Activated CD4-positive, alpha-beta memory T cell treated with anti-CD3 and anti-CD28 coated beads for 36 hours (primary cell): ENCODE measurements at places on chromosomes 13 and 19. TPM values are rescaled to one million over a fixed set of nuclear protein-coding genes. Genes with fewer than 3 reads are reported as not detected.

DNA sequence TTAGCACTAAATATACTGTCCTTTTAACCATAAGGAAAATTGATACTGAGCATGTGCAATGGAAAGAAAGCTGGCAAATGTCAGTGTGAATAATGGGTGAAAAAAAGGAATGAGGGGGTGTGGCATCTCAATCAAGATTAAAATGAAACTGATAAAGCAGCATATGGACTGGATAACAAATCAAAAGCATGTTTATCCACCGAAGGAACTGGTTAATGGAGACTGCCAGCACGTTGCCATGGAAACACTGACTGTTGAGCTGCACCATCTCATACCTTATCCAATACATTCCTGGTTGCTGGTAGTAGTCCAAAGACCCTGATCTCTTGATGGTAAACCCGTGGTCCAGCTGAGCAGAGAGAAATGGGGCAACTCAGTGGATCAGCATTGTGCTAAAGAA lies 311.4 kb upstream of the MAB21L1 start:
- DNase-seq, result no peak

DNA sequence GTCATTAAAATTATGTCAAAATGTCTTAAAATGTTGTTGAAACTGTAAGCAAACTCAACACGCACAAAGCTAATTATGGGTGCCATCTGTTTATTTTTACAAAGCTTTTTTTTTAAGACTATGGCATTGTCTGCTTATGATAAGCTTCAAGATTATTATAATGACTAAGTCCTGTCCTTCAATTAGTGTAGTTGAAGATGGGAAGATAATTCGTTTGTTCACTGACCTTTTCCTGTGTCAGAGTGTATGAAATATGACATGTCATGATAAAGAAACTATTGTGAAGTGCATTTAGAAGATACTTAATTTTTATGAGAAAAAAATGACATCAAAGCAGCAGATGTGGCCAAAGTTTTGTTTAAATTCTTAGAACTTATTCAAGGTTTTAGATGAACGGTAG lies 211.3 kb downstream of the PCCA start:
- no peak for DNase-seq

- DNase-seq, result no peak
Measured at GRCh38 chr19:22976248-22976647, 26.7 kb downstream of the ZNF728 start.

- DNase-seq, result no peak
Measured at GRCh38 chr19:19752760-19753403, 20.0 kb upstream of the ZNF14 start.

DNA sequence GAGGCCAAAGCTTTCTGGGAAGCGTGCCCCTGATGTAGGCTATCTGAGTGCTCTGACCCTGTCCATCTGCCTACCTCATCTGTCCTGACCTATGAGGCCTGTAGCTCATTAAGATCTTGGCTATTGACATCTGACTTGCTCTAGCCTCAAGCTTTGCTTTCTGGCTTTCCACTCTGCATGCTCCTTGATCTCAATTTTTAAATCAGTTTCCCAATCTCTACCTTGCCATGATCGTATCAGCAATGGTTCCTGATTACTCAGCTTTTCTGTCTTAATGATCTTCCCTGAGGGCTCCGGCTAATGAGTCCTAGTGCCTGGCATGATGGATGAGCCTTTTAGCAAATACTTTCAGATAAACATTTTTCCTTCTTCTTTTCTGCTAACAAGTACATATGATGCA lies 262.0 kb downstream of the NDFIP2 start:
- DNase-seq, result no peak

- no peak for DNase-seq
Measured at GRCh38 chr13:34153428-34154180, 335.7 kb downstream of the RFC3 start.

DNA sequence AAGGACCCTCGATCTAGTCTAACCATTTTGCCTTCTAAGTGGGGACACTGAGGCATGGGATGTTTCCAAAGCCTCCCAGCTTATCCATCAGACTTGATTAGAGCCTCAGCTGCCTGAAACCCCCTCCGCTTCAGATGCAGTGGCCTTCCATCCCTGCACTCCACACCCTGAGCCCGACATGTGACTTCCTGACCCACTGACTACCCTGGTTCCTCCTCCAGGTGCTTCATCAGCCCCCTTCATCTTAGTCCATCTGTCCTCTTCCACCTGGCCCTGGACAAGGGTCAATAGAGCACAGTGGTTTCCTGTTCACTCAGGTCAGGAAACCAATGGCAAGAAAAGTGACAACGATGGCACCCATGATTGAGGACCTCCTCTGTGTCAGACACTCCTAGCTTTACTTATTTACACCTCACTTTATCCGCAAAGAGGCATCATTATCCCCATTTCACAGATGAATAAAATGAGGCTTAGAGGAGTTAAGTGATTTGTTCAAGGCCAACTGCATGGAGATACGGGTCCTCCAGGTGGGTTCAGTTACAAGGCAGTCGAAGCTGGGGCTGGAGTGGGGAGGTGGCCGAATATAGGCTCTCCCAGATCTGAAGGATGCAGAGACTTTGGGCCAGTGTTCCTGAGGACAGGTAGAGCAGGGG lies 81.6 kb upstream of the TM9SF2 start:
- peak; percentile 9 for DNase-seq

DNA sequence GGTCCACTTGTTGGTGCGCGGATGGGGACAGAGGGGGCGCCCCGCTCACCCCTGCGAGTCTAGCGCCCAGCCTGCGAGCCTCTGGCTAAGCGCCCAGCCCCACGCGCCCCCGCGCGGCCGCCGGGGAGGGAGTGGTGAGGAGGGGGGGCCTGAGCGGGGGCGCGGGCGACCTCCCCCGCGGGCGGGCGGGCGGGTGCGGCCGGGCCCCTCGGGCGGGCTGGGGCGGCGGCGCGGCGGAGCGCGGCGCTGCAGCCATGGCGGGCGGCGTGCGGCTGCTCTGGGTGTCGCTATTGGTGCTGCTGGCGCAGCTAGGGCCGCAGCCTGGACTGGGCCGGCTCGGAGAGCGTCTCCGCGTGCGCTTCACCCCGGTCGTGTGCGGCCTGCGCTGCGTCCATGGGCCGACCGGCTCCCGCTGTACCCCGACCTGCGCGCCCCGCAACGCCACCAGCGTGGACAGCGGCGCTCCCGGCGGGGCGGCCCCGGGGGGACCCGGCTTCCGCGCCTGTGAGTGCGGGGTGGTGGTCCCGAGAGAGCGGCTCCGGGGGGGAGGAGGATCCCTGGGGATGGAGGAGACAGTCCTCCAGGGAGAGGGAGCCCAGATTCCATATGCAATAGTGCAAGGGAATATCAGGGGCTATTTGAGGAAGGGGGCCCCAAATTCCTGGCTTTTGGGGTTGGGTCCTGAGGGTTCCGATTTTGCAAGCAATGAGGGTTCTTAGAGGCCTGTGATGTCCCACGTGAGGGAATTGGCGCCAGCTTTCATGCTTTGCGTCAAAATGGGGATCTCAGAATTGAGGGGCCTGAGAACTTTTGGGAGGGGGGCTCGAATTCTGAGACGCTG lies at the start of gene LTBP4:
LTBP4 (plus strand) TSS at position 236 of the 841 bp plus-strand sequence; CDS start at position 255, 19 bp downstream.
- DNase-seq, result peak; percentile 38

DNA sequence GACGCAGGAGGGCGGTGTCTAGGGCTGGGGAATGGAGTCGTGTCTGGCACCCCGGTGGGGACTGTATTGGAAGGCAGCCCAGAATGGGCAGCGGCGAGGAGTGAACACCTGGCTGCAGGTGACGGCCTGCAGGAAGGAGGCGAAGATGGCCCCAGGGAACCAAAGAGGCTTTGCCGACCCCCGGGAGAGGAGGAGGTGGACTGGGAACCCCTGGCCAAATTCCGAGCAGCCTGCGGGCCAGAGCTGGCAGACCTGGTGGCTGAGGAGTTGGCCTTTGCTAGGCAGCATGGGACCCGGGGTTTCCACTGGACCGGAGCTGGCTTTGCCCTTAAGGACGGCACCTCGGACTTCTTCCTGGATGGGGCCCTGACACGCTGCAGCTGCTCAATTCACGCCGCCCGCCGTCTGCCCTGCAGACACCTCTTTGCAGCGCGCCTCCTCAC lies 25.9 kb downstream of the ZSWIM9 start:
- DNase-seq, result no peak

DNA sequence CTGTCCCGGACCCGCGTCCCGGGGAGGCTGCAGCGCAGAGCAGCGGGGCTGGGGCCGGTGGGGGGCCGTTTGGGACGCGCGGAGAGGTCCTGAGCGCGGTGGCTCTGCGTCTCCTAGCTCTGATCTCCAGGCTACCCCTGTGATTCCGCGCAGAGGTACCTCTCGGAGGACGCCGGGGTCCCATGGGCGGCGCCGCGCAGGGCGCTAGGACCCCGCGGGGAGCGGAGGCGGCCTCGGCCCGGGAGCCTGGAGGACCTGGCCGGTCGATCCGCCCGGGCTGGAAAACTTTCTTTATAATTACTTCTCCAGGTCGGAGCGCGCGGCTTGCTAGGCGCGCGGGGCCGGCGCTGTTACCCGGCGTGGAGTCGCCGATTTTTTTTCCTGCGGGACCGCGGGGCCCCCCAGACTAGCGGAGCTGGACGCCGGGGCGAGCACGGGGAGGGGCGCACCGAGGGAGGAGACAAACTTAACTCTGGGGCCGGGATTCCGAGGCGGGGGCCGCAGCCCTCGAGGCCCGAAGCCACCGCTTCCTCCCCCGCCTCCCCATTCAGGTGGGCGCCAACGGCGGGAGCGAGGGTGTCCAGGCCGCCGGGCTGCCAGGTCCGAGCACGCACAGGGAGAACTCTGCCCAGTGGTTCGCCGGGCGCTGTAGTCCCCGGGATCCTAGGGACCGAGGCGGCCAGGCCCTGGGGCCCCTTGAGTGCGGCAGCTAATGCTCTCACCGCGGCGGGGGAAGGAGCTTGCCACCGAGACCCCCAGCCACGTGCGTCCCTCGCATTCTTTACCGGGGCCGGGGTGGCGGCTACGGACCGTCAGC lies 848 bp upstream of the CEBPA start:
- peak; percentile 18 for DNase-seq

- peak; percentile 85 for DNase-seq
Measured at GRCh38 chr13:50244713-50245574, 229.7 kb downstream of the KCNRG start.

DNA sequence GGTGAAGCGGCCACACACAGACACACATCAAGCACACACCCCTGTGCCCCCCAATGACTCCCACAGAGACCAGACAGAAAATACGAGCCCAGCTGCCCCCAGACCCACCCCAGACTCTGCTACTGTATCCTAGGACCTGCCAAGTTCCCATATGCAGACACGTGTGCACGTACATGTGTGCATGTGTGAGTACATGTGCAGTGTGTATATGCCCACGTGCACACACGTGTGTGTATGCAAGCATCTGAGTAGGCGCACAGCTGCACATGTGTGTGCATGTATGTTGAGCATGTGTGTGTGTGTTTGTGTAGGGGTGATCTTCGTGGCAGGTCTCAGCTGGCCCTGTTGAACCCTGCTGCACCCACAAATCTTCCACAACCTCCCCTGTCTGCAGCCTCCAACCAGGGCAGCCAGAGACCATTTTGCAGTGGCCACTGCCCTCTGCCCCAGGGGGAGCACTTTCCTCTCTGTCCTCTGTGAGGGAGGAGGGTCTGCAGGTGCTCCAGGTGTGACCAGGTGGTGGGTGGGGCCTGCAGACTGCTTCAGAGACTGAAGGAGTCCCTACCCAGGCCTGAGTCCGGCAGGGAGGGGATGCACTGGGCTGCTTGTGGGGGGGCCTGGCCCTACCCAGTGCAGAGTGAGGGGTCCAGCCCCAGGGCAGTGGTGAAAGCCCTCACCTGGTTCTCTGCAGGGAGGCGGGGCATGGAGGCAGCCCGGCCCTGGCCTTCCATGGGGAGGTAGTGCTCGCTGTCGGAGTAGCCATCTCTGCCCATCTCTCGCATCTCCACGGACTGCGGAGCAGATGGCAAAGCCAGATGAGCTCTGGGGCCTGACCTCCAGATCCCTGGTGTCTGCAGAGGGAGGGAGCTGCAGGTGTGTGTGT lies 61.5 kb downstream of the IER2 start:
- DNase-seq, result no peak

DNA sequence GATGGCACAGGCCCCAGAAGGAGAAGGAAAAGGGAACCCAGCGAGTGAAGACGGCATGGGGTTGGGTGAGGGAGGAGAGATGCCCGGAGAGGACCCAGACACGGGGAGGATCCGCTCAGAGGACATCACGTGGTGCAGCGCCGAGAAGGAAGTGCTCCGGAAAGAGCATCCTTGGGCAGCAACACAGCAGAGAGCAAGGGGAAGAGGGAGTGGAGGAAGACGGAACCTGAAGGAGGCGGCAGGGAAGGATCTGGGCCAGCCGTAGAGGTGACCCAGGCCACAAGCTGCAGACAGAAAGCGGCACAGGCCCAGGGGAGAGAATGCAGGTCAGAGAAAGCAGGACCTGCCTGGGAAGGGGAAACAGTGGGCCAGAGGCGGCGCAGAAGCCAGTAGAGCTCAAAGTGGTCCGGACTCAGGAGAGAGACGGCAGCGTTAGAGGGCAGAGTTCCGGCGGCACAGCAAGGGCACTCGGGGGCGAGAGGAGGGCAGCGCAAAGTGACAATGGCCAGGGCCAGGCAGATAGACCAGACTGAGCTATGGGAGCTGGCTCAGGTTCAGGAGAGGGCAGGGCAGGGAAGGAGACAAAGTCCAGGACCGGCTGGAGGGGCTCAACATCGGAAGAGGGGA lies 1.1 kb downstream of the PPP1R12C start:
- peak; percentile 72 for DNase-seq

- DNase-seq, result no peak
Measured at GRCh38 chr19:33686687-33687480, 65.1 kb downstream of the CHST8 start.

- DNase-seq, result no peak
Measured at GRCh38 chr13:112434032-112434431, 57.9 kb downstream of the SPACA7 start.

The SELENOV gene
- total RNA-seq, result not detected

The KIR2DL3 gene
- total RNA-seq, result not detected

The BCL2L12 gene
- 87.2 TPM for total RNA-seq

The SLC6A16 gene
- 1.0 TPM for total RNA-seq

The PRR22 gene
- total RNA-seq, result 2.2 TPM
